Activated CD8-positive, alpha-beta memory T cell treated with anti-CD3 and anti-CD28 coated beads for 36 hours (primary cell): ENCODE measurements at places on chromosomes 3 and 15. TPM values are rescaled to one million over a fixed set of nuclear protein-coding genes. Genes with fewer than 3 reads are reported as not detected.

SI gene
- total RNA-seq: not detected

VEPH1 gene
- not detected for total RNA-seq

CPNE4 gene
- total RNA-seq: not detected

SPRED1 gene
- 1.3 TPM for total RNA-seq

GABRR3 gene
- total RNA-seq: not detected

FBXO40 gene
- total RNA-seq: not detected

UNC13C gene
- total RNA-seq: not detected

SAMD7 gene
- not detected for total RNA-seq

CYP8B1 gene
- total RNA-seq: not detected

KLHL6 gene
- total RNA-seq: 34.6 TPM

PLA2G4B gene
- 4.1 TPM for total RNA-seq

AGBL1 gene
- not detected for total RNA-seq

GPR62 gene
- total RNA-seq: not detected
